ENCODE measurements at places on chromosomes 2 and 18. TPM values are rescaled to one million over a fixed set of nuclear protein-coding genes. Genes with fewer than 3 reads are reported as not detected.

DNA sequence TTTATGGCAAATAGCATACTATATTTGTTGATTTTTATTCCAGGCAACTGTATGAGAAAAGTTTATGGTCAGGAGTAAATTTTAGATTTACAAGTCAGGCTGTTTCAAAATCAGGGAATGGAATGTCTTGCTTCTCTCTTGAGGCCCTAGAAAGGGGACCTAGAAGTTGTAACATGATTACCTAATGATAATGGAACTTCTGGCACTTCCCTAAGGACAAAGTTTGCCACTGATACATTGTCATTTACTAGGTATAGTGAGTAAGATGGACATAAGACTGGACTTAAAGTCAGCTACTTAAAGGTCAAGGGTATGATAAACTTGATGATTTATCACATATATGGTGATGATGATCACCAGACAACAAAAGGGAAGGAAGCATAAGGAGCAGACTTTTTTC, 103.3 kb upstream of the VRK2 start:
- DNase-seq = no peak

GRCh38 chr18:58530801-58531200, 98.1 kb downstream of the ALPK2 start:
- DNase-seq = no peak

- no peak for DNase-seq
Observed at GRCh38 chr2:130846686-130847375, 10.1 kb downstream of the ARHGEF4 start.

GRCh38 chr18:62198259-62198658, 11.2 kb downstream of the RELCH start:
- no peak for DNase-seq

GRCh38 chr2:120432976-120433815, 87.3 kb downstream of the INHBB start:
- DNase-seq = no peak

GRCh38 chr2:159249990-159250715, 36.4 kb downstream of the WDSUB1 start:
- DNase-seq = no peak

GRCh38 chr2:195395362-195395761, 261.7 kb upstream of the SLC39A10 start:
- no peak for DNase-seq

DNA sequence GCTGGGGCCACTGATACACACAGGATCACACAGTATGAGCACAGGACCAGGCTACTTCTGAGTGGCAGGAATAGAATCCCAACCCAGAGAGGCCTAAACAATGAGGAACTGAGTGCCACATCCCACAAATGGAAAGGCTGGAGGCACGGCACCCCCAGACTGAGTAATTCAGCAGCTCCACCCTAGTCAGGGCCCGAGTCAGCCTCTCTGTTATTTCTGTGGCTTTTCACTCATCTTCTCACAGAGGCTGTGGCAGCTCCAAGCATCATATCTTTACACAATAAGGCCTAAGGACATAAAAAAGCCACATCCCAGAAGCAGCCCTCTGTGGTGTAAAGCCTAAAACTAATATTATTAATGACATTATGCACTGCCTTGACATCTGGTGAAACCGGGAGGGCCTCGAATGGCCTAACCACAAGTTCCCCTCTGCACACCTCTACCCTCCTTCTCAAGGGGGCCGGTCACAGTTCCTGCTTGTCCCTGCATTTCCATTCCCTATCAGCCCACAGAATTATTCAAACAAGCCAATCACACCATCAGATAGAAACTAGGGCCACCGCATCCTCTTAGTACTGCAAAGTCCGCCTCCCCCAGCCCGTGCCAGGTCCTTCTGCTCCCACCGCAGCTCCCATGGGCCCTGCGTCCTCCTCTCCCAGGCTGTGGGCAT, 12.5 kb upstream of the MAL start:
- no peak for DNase-seq

- no peak for DNase-seq
Observed at GRCh38 chr18:63528863-63529492, 13.2 kb upstream of the SERPINB12 start.

GRCh38 chr2:113291191-113291590, 12.5 kb upstream of the PAX8 start:
- no peak for DNase-seq

GRCh38 chr2:170573671-170574070, 141.5 kb upstream of the SP5 start:
- DNase-seq = no peak

- DNase-seq = no peak
Observed at GRCh38 chr2:135256531-135257260, 204.6 kb downstream of the RAB3GAP1 start.

GRCh38 chr18:76467371-76468190, 27.5 kb downstream of the ZNF516 start:
- no peak for DNase-seq

DNA sequence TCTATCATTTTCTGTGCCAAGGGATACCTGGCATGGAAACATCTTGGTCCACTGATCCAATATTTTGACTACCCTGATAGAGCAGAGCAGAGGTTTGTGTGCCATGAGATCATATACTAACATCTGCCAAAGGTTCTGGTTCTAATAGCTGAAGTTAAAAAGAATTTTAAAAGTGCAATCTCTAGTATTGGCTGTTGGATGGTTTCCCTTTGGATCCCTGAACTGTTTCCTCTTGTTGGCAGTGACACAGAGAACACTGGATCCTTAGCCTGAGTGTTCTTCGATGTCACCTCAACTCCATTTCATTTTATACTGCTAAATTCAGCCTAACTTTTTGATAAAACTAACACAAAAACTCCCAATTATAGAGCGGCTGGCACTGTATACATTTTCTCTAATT, 169.3 kb upstream of the FBXO11 start:
- no peak for DNase-seq

DNA sequence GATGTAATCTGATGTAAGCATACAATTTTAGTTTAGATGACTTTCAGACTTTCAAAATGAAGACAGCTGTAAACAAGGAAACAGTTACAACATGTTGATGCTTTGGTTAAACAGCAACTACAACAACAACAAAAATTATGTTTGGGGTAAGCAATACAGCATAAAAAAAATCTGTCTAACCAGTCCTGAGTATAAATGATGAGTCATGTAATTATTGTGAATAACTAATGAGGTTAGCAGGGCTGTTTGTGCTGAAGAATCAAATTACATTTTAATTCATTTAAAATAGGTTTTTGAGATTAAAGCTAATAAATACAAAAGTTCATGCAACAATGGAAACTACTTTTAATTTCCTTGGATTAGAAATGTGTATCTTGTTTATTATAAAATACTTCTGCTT, 266.9 kb downstream of the LRP1B start:
- no peak for DNase-seq

- DNase-seq = peak; percentile 82
Observed at GRCh38 chr2:65991381-65992197, 443.3 kb upstream of the MEIS1 start.

DNA sequence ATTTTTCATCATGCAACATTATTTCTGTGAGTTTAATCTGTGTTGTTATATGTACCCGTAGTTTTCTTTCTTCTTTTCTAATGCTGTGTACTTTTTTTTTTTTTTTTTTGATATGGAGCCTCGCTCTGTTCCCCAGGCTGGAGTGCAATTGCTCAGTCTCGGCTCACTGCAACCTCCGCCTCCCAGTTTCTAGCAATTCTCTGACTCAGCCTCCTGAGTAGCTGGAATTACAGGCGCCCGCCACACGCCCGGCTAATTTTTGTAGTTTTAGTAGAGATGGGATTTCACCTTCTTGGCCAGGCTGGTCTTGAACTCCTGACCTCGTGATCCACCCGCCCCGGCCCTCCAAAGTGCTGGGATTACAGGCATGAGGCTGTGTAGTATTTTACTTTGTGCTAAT, 155.4 kb downstream of the GALR1 start:
- DNase-seq = no peak

DNA sequence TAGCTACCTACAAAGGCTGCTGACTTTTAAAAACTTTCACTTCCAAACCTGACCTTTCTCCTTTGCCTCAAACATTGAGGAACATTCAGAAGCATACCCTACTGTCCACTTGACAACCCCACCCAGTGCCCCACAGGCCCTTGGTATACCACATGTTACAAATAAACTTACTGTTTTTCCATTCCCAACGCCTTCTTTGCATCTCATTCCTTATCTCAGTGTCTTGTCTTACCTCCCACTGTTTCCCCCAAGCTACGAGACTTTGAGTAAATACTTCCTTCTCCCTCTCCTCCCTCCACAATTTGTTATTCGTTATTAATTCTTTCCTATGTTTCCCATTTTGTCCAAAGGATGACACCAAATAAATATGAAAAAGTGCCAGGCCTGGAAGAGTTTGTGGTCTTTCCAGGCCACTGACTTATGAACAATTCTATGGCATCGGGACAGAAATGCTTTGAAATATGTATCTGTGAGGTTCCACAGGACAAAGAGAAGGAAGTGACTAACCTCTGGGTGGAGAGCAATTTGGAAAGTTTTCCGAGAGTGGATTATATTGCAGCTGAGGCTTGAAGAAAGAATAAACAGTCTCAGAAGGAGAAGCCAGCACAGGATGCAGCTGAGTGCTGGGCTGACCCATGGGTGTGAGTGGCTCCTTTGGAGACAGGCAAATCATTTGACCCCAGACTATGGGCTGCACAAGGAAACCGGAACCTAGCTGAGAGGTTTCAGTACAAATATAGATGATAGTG, 409.0 kb downstream of the LPIN1 start:
- no peak for DNase-seq

- DNase-seq = peak; percentile 69
Observed at GRCh38 chr2:72150157-72150860, 2.6 kb upstream of the CYP26B1 start.

The MORN2 gene
- 15.3 TPM for total RNA-seq

The PGAP1 gene
- total RNA-seq = 72.5 TPM

The RAB6D gene
- 0.21 TPM for total RNA-seq

The RAB11FIP5 gene
- total RNA-seq = 13.4 TPM

The SDC1 gene
- total RNA-seq = 87.1 TPM

The UGT1A6 gene
- total RNA-seq = 17.6 TPM

The PSD4 gene
- 9.7 TPM for total RNA-seq

The DSC2 gene
- total RNA-seq = 7.1 TPM

The RAPGEF4 gene
- total RNA-seq = 22.9 TPM

The ALS2 gene
- 28.2 TPM for total RNA-seq

The GRHL1 gene
- total RNA-seq = 15.9 TPM

The LMAN1 gene
- total RNA-seq = 161 TPM

The SLC4A3 gene
- total RNA-seq = 1.3 TPM

All from urinary bladder (tissue), 4 donors.